ENCODE measurements at places on chromosomes 2 and 18.
A peak's percentile ranks its signal among the peaks of the same experiment; 100 is the strongest.

DNA sequence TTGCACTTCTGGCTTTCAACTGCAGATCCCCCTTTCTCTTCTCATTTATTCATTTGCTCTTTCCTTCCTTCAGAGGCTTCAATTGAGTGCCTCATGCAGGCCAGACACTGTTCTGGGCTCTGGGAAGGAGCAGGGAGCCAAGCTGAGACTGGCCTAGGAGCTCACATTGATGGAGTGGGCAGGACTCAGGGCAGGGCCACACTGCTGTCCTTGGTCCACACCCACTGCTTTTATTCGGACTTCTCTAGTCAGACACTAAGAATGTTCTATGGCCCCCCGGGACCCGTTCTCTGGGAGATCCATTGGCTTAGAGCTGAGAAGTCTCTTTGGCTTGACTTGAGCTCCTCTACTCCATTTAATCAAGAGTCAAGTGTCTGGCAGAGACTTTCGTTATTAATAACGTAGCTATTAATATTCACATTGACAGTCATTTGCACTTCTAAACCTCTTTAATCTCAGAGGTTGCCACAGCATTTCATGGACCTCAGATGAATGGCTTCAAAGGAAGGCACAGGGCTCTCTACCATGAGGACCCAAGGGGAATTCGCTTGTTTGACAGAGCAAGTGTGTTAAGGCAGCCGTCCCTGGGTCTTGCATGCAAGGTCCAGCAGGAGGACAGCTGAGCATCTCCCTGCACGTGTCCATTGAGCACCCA, 20.1 kb downstream of the SH3RF3 start:
- DNase-seq, result no peak

DNA sequence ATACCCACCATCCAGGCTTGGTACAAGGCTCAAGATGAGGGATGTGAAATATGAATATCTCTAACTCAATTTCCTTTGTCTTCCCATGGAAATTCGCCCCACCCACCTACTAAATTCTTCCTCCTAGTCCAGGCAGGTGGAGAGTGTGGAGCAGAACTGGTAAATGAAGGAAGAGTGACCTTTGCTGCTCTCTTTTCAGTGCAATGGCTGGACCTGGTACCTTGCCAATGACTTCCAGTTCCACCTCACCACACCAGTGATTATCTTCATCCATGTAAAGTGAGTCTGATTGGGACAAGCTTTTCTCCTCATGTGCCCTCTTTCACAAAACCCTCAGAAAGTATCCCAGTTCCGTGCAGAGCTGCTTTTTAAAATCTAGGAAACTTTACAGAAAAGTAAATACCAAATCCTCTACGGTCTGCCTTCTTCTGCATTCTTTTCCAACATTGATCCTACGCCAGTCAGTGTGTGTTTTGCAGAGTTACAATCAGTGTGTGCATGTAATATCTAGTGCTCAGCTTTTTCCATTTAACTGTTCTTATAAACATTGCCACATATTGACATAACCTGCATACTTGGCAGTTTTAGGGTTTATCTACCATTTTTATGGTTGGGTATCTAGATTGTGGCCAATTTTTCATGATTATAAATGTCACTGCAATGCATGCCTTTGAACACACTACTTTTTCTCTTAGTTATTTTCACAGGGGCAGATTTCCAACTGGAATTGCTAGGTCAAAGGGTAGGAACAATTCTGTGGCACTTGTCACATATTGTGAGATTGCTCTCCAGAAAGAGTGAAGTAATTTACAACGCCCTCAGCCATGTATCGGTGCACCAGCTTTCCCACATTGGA, 86.5 kb upstream of the SEC11C start:
- DNase-seq, result peak; percentile 65

DNA sequence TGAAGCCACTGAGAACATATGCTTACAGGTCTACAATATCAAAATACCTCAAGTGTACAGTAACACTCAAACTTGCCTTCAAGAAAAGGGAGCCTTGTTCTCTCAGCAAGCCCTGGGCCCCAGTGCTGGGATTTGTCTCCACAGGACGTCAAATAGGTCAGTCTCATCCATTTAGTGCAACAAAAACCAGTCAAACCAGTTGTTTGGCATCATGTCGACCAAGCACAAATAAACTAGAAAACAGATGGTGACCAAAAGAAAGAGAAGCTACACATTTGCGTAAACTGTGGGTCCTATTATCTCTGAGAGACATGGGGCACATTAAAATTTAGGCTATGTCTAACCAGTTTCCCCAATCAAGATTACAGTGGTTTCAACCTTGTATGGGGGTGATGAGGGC, 182.6 kb upstream of the PKDCC start:
- no peak for DNase-seq

DNA sequence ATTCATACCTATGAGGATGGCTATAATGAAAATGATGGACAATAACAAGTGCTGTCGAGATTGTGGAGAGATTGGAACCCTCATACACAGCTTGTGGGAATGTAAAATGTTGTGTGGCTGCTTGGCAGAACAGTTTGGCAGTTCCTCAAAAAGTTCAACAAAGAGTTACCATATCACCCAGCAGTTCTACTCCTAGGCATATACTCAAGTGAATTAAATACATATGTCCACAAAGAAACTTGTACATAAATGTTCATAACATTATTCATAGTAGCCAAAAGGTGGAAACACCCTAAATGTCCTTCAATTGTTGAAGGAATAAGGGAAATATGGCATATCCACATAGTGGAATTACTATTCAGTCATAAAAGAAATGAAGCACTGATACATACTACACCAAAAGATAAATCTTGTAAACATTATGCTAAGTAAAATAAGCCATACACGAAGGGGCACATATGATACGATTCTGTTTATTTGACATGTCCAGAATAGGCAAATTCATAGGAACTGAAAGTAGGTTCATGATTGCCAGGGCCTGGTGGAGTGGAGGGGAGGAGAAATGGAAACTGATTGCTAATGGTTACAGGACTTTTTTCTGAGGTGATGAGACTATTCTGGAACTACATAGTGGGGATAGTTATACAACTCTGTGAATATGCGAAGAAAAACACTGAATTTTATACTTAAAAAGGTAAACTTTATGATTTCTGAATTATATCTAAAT, 92.1 kb downstream of the ADAM23 start:
- DNase-seq, result no peak

DNA sequence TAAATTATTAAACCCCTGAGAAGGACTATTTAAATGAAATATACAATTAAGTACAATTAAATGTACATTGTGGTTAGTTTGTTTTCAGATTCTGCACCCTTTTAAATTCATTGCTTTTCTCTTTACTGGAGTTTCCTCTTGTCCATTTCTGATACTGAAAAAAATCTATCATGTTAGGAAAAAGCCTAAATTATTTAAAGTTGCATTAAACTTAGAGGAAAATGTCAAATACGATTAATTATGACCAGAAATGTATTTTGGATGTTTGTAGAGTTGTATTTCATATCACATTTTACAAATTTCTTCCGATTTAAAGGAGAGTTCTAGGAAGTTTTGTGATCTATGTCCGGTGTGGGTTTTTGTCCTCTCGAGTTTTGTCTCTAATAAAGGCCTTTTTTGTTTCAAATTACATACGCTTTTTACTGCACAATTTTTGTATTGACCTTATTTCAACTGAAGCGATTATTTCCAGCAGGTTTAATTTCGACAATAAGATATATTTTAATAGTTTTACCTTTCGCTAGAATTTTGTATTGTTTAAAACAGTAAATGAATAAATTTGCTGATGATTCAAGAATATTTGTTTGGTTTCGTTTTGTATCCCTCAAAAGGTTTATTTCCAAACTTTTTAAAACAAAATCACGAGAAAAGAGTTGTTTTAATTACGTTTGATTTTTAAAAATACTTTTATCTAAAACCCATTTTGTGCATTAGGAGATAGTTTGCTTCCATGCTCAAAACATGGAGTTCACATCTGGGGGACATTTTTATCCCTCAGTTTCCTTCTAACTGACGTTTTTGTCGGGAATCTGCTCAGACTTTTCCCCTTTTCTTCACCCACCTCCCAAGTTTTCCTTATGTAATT, 3.3 kb upstream of the SATB2 start:
- DNase-seq, result no peak

GRCh38 chr18:27491772-27492171, 306.7 kb upstream of the CHST9 start:
- DNase-seq, result no peak

DNA sequence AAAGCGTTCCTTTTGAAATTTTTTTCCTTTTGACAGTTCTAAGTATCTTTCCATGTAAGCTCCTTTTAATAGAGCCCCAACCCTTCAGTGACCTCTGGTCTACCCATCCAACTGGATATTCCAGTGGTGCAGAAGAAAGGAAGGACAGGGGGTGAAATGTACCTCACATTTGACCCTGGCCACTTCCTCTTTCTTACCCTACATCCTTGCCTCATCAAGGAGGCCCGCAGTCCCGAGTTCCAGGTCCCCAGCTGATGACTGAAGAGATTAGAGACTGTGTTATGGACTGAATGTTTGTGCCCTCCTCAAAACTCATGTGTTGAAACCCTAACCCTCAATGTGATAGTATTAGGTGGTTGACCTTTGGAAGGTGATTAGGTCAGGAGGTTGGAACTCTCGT, 158.1 kb downstream of the RBM43 start:
- DNase-seq, result no peak

DNA sequence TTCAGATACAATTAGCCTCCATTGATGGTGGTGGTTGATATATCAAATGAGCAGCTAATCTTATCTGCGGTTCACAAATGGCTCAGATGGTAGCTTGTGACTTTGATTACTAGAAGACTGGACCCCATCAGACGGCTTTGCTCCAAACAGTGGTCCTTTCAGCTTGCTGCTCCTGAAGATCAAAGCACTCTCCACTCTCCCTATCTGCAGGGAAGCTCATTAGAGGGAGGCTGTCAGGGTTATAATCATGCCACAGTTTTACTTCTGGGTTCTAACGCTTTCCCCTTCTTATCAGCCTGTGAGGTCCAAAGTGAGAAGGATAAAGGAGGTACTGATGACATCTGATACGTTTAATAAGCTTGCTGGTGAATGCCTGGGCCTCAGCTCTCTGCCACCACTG, 247.1 kb upstream of the NT5C1B start:
- DNase-seq, result no peak

DNA sequence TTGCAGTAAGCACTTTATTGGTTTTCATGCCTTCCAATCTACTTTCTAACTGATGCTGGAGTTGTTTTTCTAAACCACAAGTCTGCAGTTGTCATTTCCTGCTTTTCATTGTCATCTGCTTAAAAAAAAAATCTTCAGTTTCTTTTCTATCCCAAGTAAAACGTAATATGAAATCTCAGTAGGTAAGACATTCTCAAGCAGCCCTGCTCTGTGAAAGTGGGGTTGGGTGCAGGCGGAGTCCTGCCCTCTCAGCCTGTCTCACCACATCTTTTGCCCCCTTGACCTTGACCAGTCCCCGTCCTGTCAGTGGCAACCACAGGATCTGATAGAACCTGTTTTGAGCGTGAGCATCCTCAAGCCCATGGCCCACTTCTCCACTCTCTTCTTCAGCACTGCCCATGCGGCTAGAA, 80.0 kb upstream of the CPO start:
- no peak for DNase-seq

- no peak for DNase-seq
These were observed 2.4 kb downstream of the PRELID3A start for GRCh38 chr18:12410081-12410481.

- no peak for DNase-seq
These were observed 102.9 kb downstream of the BCL2 start for GRCh38 chr18:63216516-63217311.

DNA sequence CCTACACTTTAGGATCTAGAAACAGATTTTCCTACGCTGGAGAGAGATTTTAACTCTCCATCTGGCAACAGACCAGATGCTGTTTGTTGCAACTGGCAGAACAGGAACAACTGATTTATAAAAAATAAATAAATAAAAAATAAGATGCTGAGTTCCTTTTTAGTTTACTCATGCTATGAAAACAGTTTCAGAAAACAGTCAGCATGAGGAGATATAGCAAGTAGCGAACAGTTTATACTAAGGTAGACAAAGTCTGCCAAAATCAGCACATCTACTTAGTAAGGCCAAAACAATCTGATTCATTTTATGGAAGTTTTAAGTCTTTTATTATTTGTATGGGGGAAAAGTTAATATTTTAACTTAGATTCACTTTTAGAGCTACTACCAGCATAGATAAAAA, 974.0 kb upstream of the CNTNAP5 start:
- DNase-seq, result no peak

DNA sequence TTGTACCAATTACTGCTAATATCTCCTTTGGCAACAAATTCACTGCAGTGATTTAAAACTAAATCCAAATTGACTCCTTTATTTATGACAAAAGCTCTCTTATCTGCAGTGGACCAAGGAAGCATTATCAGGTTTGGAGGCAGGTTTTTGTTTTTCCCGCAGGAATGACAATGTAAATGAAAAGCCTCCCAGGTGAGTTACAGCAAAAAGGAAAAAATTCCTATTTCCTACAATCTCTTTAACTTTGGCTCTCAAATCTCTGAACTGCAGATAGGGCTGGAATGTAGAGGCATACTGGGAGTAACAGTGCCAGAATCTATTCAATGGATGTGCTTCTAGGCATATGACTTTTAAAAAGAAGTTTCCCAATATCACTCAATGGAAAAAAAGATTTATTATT, 28.9 kb upstream of the LRP2 start:
- DNase-seq, result no peak

DNA sequence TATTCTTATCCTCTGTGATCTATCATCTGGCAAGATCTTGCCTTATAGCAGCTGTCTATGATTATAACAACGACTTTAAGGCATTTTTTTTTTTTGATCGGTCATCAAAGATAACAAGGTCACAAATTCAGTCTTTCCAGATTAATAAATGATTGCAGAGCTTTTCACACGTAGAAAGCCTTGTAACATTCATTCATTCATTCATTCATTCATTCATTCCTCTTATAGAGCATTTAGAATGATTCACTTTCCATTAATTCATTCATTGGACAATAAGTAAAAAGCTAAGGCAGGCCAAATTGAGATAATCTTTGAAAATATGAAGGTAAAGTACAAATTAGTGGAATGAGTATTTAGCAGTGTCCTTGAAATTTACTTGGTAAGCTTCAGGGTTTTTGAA, 223.7 kb downstream of the NUP35 start:
- no peak for DNase-seq

DNA sequence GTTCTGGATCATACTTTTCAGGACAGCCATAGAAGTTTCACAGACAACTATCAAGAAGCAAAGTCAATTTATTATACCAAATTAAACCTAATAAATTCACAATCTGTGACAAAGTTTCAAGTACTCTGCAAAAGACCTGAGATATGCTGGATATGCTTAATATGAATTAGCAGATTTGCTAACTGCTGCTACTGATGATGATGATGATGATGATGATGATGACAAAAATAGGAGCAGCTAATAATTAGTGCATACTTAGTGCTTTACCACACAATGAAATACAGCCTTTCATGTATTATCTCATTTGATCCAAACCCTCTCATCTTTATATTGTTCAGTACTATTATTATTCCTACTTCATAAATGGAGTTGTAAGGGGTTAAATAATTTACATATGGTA, 215.7 kb upstream of the CYP26B1 start:
- no peak for DNase-seq

Measured in fibroblast of skin of left quadriceps (primary cell).